NCI-H1417 treated with DMSO at 0.1 percent for 48 hours (cell line): ENCODE measurements at places on chromosomes 2 and 18.

GRCh38 chr18:51666763-51667191, 469.3 kb upstream of the MEX3C start:
- no peak for DNase-seq

DNA sequence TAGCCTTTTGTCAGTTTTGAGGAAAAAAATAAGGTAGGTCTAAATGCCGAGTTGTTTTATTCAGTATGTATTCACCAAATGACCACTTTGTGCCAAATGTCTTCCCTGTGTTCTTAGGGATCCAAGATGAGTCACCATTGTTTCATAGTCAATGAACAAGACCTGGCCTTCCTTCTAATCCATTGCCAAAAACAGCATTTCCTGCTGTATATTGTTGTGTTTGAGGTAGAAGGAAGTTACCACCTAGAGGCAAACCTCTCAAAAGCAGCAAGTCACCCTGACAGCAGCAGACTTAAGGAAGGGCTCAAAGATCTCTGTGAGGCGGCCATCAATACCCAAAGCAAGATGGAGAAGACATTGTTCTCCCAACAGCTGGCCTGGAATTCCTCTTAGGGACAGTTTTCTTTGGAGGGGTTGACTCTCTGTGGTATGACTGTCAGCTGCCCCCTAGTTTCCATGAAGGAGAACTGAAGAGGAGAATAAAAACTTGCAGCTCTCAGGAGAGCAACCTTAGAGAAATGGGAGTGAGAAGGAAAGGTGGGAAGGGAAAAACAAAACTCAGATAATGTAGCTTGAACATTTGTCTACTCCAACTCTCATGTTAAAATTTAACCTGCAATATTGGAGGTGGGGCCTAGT, 328.3 kb downstream of the LRATD1 start:
- no peak for DNase-seq

DNA sequence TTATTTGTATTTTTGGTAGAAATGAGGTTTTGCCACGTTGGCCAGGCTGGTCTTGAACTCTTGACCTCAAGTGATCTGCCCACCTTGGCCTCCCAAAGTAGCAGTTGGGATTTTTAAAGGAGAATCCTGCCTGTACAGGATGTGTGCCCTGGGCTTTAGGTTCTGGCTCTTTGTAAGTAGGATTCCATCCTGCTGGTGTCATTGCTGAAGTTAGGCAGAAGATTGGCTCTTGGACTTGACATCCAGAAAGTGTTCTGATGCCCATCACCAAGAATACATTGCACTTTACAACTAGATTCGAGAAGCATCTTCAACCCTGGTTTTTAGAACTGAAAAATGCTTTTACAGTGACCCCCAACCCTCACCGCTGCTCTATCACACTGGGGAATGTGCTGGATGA, 4.4 kb upstream of the TWIST2 start:
- no peak for DNase-seq

- DNase-seq = no peak
Measured at GRCh38 chr18:8107426-8107825, 501.8 kb upstream of the RAB12 start.

- DNase-seq = no peak
Measured at GRCh38 chr2:47014564-47015051, 99.0 kb upstream of the MCFD2 start.

DNA sequence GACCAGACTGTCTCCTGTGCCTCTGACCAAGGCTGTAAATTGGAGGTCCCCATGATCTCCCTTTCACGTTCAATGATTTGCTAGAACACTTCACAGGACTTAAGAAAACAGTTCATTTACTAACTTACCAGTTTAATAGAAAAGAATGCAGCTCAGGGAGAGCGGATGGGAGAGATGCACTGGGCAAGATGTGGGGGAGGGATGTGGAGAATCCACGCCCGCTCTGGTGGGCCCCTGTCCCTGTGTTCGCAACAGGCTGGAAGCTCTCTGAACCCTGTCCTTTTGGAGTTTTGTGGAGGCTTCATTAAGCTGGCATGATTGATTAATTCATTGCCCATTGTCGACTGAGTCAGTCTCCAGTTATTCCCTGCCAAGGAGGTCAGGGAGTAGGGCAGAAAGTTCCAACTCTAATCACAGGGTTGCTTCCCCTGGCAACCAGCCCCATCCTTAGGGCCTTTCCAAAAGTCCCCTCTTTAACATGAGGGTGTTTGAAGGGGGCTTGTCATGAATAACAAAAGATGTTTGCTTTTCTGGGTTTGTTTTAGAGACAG, 257.1 kb downstream of the ACKR3 start:
- no peak for DNase-seq

DNA sequence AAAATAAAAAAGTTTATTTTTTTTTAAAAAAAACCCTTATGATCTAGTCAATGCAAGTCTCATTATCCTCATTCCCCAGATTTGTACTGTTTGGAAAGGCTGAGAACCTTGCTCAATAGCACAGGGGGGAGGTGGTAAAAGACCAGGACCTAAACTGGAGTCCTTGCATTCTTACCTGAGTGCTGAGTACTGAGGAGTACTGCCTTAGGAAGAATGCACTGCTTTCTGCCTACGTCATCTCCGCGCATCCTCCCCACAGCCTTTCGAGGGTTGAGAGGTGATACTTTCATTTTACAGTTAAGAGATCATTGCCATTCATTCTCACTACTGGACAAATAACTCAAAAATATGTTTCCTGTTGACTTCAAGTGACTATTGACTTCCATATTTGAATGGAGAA, 73.8 kb downstream of the MAP3K20 start:
- no peak for DNase-seq

DNA sequence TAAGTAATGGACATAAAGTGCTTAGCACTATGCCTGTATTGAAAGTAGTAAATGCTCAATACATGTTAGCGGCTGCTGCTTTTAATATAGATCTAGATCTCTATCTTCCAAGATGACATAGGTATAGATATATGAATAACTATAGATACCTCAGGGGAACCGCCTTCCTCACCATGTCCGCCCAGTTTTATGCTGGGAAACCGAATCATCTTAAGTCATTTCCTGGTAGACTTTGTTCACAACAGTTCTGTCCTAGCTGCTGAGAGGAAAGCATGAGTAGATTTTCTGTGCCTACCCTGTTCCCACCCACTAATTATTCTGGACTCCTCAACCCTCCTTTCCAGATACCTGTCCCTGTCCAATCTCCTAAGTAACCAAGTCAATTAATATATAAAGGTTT, 21.6 kb upstream of the ITM2C start:
- DNase-seq = no peak

DNA sequence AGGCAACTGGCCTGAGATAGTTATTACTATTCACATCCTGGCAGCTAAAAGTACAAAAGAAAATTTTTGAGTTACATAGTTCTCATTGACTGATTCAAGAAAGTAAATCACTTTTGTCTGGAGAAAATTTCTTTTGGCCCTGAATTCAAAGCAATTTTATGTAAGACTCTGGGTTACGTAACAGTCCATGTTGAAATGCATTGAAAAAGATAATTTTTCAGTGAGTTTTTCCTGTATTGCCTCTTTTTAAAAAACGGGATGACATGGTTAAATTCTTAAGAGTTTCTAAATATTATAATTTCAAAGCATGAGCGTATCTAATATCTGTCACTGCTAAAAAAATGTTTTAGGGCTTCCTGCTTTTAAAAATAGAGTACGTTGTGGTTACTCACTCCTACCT, 72.7 kb downstream of the ANKRD12 start:
- no peak for DNase-seq

- no peak for DNase-seq
Measured at GRCh38 chr2:55133467-55134315, 83.4 kb upstream of the RTN4 start.

DNA sequence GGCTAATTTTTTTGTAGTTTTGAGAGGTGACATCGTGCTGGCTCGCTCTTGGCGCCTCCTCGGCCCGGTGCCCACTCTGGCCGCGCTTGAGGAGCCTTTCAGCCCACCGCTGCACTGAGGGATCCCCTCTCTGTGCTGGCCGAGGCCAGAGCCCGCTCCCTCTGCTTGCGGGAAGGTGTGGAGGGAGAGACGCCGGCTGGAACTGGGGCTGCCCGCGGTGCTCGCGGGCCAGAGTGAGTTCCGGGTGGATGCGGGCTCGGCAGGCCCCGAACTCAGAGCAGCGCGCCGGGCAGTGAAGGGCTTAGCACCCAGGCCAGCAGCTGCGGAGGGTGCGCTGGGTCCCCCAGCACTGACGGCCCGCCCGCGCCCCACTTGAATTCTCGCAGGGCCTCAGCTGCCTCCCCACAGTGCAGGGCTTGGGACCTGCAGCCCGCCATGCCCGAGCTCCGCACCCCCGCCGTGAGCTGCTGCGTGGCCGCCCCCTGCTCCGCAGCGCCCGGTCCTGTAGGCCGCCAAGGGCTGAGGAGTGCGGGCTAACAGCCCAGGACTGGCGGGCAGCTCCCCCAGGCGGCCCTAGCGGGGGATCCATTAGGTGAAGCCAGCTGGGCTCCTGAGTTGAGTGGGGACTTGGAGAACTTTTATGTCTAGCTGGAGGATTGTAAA, 113.2 kb upstream of the ZSWIM2 start:
- DNase-seq = no peak

GRCh38 chr2:189698020-189698887, 23.8 kb downstream of the ANKAR start:
- DNase-seq = no peak

DNA sequence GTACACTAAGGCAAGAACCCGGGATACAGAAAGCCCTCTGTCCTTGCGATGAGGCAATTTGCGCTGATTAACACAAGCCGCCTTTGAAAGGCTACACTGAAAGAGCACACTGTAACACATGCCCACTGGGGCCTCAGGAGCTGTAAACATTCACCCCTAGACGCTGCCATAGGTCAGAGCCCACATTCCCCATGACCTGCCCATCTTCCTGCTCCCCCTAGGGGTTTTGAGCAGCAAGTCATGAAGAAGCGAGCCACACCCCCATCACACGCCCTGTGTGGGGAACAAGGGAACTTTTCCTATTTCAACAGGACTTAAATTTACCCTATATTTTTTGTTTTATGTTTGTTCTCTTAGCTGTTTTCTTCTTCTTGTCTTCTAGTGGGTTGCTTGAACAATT, 47.8 kb upstream of the SLC4A10 start:
- no peak for DNase-seq

DNA sequence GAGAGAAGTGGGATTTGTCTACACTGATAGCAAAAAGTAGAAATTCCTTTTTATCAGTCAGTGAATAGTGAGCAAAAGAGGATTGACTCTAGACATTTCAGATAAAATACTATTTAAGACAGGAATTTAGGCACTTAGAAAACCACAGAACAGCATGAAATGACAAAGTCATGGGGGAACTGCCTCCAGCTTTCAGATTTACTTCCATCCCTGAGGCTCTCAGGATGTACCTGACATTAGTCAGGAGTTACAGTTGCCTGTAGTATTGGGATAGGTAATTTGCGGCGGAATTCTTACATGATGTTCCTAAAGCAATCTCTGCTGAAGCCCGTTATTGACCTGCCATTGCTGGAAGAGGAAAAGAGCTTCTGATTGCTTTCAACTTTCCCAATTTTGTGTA, 337.1 kb upstream of the MAP2 start:
- no peak for DNase-seq

DNA sequence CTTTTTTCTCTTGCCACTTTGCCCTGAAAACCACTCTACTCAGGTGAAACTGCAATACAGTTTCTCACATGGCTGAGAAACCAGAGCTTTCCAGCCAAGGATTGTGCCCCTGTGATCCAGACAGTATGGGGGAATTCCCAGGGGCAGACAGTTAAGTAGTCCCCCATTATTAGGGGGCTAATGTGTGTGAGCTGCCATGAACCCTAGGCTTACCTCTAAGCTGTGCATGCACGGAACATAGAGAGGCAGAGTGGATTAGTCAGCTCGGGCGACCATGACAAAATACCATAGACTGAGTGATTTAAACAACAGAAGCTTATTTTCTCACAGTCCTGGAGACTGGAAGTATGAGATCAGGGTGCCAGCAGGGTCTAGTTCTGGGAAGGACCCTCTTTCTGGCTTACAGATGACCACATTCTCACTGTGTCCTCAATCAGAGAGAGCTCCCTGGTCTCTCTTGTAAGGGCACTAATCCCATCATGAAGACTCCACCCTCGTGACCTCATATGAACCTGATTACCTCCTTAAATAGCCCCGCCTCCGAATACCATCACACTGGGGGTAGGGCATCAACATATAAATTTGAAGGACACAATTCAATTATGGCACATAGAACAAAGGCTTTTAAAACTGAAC, 215.1 kb downstream of the EIPR1 start:
- no peak for DNase-seq

GRCh38 chr2:118859157-118859770, 11.8 kb upstream of the EN1 start:
- DNase-seq = no peak

GRCh38 chr2:152319822-152320570, 15.0 kb upstream of the FMNL2 start:
- no peak for DNase-seq
